Progenitor cell of endocrine pancreas (in vitro differentiated cells): ENCODE measurements at places on chromosomes 16 and 17. TPM values are rescaled to one million over a fixed set of nuclear protein-coding genes. Genes with fewer than 3 reads are reported as not detected.

The ADGRG3 gene
- total RNA-seq: not detected in 2 replicates

The NT5C3B gene
- 105 and 115 TPM in 2 replicates for total RNA-seq

The CANT1 gene
- total RNA-seq: 59.0 and 66.3 TPM in 2 replicates

The PHOSPHO1 gene
- total RNA-seq: not detected in 2 replicates

The PDIA2 gene
- total RNA-seq: 3.8 TPM in 2 replicates

The MRPS7 gene
- 55.2 and 59.2 TPM in 2 replicates for total RNA-seq

The LGALS9 gene
- 2.1 and 3.1 TPM in 2 replicates for total RNA-seq

The HEATR9 gene
- not detected in 2 replicates for total RNA-seq

The SLFN14 gene
- not detected in 2 replicates for total RNA-seq

The KRTAP1-3 gene
- total RNA-seq: not detected in 2 replicates

The EPN2 gene
- total RNA-seq: 49.8 and 51.2 TPM in 2 replicates

The TBC1D3G gene
- total RNA-seq: not detected in 2 replicates

The TMEM106A gene
- total RNA-seq: 5.1 and 8.6 TPM in 2 replicates

The RAB37 gene
- total RNA-seq: 3.2 TPM in 2 replicates

The TSPAN10 gene
- total RNA-seq: 4.0 and 4.4 TPM in 2 replicates

The CXCL16 gene
- 4.0 and 4.3 TPM in 2 replicates for total RNA-seq

The NUPR1 gene
- not detected in 2 replicates for total RNA-seq

The UTS2R gene
- 0.22 TPM in 2 replicates for total RNA-seq

The CNGB1 gene
- total RNA-seq: not detected in 2 replicates

The SDR42E2 gene
- total RNA-seq: not detected in 2 replicates

The SLC16A6 gene
- 0.12 and 0.24 TPM in 2 replicates for total RNA-seq

The SLC47A1 gene
- 1.1 and 2.3 TPM in 2 replicates for total RNA-seq

The KIF2B gene
- total RNA-seq: not detected in 2 replicates

The CACNB1 gene
- 11.3 and 13.8 TPM in 2 replicates for total RNA-seq

The WFIKKN2 gene
- not detected in 2 replicates for total RNA-seq

The SCARF1 gene
- total RNA-seq: 0.43 and 0.69 TPM in 2 replicates

The TBC1D3C gene
- not detected in 2 replicates for total RNA-seq

The FBRS gene
- total RNA-seq: 75.3 and 91.1 TPM in 2 replicates

The KRTAP2-2 gene
- not detected in 2 replicates for total RNA-seq

The MT1M gene
- not detected in 2 replicates for total RNA-seq

The SYNGR3 gene
- total RNA-seq: 3.0 and 3.3 TPM in 2 replicates

The CCDC78 gene
- 2.5 and 3.2 TPM in 2 replicates for total RNA-seq
